ENCODE measurements at places on chromosomes 3 and 15.

DNA sequence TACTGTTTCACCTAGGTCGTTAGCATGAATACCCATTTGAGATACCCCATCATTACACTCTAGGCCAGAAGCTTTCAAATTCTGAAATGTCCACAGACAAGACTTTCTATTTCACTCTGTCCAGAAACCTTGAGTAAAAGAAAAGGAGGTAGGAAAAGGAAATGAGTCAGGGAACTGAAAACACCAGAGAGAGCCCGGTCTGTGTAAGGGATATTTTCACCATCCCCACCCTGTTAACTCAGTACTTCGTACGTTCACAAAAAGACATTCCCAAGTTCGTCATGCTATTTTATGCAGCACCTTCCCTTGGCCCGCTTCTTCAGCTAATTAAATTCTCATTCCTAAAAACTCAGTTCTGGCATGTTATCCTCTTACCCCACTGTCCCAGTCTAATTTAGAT, 89.4 kb upstream of the SOX2 start:
- DNase-seq = no peak

GRCh38 chr15:83380682-83381081, 66.5 kb upstream of the SH3GL3 start:
- no peak for DNase-seq

DNA sequence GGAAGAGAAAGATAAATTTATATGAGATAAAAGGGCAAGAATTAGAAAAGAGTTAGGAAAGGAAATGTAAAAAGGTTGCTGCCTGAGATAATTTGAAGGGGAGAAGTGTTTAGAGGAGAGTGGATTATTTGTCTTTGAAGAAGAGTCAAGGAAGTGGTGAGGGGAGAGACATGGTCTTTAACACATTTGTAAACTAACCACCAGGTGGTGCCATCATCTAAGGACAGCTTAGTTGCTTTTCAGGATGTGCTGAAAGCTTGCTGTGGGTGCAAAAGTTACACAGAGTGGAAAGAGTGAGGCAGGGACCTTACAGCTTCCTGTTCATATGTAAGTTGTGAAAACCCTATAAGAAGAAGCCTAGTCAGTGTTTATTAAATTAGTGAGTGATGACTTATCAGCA, 114.1 kb upstream of the DNAJC19 start:
- no peak for DNase-seq

DNA sequence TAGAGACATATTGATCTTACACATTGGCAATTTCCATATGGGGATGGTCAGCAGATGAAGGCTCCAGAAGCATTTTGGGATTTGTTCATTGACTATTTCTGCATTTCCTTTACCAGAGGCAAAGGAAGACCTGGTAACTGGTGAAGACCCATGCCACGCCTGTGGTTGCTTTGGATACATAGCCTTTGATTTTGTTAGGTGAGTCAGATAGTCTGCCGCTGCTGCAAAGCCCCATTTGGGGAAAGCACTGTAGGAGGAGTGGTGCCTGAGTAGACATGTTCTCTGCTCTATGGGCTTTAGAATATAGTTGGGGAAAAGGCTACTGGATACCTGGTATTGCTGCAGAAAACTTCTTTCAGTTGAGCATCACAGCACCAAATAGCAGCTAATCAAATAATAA, 56.8 kb downstream of the TFG start:
- DNase-seq = no peak

- DNase-seq = peak; percentile 39
Observed at GRCh38 chr15:41827290-41827879, 507 bp upstream of the JMJD7 start.

GRCh38 chr3:16887130-16887529, 2.4 kb downstream of the PLCL2 start:
- no peak for DNase-seq

DNA sequence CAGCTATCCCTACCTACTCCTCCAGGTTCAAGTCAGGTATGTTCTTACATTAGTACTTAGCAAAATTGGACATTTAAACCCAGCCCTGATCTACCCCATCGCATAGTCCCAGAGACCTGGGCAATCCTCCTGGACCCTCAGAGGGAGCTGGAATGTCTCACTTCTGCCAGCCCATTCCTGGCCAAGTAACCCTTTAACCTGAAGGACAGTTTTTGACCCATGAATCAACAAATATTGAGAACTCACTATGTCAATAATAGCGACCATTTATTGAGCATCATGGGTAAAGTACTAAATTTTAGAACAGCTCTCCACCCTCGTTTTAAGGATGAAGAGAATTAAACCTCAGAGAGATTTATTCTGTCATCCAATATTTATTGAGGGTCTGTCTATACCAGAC, 70.4 kb downstream of the RBPMS2 start:
- no peak for DNase-seq

DNA sequence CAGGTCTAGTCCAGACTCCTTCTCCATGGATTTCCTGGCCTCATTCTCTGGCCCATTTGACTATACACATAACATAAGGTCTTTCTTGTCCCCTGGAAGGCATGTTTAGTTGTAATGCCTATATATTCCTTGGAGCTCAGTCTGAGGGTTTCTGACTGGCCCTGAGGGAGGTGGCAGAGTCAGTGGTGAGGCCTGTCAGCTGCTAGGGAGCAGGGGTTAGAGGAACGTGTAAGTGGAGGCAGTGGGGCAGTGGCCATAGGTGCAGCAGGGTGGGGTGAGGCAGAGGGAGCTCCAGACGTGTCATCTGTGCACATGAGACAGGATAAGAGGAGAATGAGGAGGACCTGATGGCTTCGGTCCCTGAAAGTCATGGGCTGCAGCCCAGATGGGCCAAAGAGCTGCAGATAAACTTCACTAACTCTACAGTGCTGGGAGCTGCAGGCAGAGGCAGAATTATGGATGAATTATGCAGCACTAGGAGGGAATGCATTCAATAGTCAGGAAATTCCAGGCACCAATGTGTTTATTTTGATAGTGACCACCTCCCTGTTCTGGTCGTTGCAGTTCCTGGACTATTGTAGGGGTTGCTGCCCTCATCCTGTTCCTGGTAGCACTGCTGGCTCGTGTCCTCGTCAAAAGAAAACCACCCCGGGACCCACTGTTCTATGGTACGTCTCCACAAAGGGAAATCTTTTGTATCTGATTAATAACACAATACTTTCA, 4.9 kb downstream of the TM6SF1 start:
- DNase-seq = no peak

DNA sequence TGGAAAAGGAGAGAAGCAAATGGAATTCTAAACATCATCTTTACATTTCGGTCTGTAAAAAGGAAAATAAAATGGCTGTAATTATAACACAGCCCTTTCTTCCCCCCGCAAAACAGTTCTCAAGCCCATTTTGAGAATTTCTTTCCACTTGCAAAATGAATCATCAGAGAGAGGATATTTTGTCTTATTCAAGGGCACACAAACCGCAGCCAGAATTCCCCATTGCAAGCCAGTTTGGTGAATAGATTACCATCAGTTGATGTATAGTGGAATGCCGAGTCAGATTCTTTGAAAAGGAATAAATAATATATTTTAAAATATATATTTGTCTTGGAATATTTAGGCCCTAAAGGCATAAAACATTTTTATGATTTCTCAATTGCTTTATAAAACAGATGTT, 420.4 kb upstream of the SEMA6D start:
- no peak for DNase-seq

DNA sequence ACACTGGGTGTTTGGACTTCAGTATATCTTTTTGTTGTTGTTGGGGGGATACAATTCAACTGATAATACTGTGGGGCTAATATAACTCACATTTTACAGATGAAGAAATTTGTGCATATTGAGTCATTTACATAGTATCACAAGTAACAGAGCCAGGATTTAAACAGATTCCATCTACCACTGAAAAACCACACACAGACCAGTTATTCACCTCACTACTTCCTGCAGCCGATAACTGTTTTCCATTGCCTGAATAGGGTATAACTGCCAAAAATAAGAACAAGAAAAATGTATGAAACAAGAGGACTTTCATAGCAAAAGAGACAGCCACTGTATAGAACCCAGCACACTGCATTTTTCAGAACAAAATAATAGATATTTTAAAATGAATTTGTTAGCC, 215.8 kb upstream of the CNTN6 start:
- DNase-seq = no peak

DNA sequence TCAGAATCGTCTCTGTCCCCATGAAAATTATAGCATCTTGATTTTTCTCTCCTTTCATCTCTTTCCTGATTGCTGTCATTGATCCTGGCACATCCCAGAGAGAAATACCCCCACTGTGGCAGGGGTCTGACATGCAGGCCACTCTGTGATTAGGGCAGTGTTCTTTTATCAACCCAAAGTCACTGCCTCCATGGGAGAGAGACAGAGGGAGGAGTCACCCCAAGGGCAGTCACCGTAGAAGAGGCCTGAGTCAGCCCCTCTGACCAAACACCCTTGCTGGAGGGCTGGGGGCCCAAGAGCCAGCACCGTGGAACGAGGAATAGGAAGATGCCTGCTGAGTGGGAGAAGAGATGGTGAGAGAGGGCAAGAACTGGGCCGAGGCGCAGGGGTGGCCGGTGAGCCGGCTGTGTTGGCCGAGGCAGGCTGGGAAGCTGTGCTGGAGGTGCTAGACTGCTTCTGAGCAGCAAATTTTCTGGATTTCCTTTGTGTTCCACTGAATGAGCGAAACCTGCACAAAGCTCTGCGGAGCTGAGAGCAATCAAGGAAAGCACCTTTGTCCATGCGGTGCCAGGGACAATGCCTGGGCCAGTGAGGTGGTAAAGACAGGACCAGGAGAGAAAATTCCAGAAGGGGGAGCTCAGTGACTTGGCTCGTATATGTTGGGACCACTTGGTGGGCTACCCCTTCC, 103.8 kb downstream of the ADCY5 start:
- DNase-seq = no peak

- no peak for DNase-seq
Observed at GRCh38 chr3:58411851-58412830, 21.5 kb downstream of the PDHB start.

- no peak for DNase-seq
Observed at GRCh38 chr15:32849769-32850668, 132.2 kb downstream of the GREM1 start.

GRCh38 chr15:85415783-85416182, 35.4 kb downstream of the AKAP13 start:
- DNase-seq = no peak

DNA sequence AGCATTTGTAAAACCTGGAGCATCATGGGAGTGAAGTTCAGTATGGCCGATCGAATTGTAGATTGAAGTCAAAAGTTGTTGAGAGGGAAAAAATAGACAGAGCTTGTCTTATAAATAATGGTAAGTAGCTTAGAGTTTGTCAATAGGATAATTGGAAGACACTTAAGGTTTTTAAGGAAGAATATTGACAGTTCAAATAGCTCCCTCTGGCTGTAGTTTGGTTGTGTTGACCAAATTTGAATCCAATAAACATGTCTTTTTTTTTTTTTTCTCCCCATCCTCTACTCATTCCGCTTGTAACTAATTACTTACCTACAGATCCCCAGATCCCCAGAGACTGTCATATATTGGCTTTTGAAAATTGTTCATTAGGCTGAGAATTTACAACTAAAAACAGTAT, 677.0 kb downstream of the AGBL1 start:
- DNase-seq = no peak

- DNase-seq = no peak
Observed at GRCh38 chr3:52431459-52432223, 13.3 kb downstream of the SEMA3G start.

DNA sequence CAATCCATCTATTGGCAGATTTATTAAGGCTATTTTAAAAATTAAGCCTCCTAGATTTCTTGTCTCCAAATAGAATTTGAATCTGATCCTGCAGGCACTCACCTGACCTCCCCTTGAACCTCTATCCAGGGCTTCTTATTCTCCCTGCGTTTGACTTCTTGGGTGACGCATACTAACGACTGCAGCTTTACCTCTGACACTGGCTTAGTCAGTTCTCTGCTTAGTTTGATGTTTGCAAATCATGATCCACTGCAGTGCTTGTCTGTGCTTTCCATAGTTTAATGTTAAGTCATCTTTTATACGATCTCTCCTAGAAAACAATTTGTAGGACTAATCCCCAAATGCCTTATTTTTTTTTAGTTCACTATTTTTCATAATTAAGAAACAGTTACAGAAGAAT, 233.1 kb downstream of the ROBO1 start:
- DNase-seq = no peak

Measured in activated CD8-positive, alpha-beta memory T cell treated with anti-CD3 and anti-CD28 coated beads, Interleukin-2, amount 50 U/mL, for 4 hours (primary cell).